ENCODE measurements at places on chromosomes 13 and 19.

GRCh38 chr19:18437491-18438330, at the start of gene ISYNA1:
TSS of gene ISYNA1 (minus strand) at chr19:18438133. CDS start at chr19:18437979, 154 bp downstream.
- DNase-seq = peak; percentile 15

DNA sequence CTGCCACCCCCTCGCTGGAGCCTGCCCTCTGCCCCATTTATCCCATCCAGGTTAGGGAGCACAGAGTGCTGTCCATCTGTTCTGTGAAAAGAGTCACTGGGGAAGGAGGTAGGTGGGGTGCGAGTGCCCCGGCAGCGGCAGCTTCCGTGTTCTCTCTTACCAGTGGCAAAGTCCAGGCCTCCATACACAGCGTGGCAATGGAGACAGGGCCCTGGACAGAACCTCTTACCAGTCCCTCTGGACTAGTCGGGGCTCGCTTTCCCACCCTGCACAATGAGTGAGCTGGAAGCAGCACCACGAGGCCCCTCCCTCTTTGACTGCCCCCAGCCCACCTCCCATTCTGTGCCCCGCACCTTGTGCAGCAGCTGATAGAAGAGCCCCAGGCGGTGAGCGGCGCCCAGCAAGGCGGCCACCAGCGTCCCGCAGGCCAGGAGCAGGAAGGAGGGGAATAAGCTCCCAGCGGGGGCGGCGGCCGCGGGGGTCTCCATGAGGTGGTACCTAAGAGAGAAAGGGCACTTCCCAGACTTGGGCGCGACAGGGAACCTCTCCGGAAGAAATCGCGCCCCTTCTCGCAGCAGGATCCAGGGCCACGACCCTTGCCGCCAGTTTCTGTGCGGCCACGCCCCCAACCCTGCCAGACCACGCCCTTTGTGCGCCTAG, 17.5 kb downstream of the SYDE1 start:
- DNase-seq = no peak

DNA sequence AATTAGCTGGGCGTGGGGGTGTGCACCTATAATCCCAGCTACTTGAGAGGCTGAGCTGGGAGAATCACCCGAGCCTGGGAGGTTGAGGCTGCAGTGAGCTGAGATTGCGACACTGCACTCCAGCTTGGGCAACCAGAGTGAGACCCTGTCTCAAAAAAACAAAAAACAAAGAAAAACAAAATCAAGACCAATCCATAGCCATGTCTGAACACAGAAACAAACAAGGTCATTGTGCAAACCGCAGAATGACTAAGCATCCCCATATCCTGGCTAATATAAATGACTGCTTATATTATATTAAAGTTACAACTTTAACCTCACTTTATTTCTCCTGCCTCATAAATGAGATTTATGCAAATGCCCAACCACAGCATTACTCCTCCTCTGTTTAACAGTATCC, 2.3 kb upstream of the LYPD3 start:
- DNase-seq = peak; percentile 46

GRCh38 chr13:112733112-112733511, 43.3 kb downstream of the ATP11A start:
- DNase-seq = no peak

- no peak for DNase-seq
Measured at GRCh38 chr13:52454459-52454819, 839 bp upstream of the CKAP2 start.

GRCh38 chr19:10800488-10800887, 35.5 kb downstream of the TMED1 start:
- peak; percentile 58 for DNase-seq

DNA sequence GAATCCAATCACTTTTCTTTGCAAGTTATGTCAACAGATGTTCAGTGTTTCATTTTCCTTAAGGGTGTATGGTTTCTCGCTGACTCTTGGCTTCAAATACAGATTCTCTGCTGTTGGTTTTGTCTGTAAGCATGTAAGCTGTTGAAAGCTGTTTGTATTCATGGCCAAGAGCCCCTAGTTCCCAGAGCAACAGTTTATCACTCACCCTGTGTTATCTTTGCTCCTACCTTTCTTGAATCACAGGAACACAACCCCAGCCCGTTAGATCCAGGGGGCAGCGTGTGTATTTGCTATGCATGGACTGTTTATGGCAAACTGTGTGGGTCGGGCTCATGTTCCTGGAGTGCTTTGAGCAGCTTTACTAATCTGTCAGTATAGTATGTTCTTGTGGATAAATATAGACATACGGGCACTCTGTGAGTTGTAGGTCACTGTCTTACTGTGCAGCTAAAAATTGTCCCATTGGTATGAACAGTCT, 28.9 kb downstream of the FRY start:
- DNase-seq = no peak

GRCh38 chr13:65965501-65965900, 1264.6 kb downstream of the PCDH9 start:
- peak; percentile 72 for DNase-seq

DNA sequence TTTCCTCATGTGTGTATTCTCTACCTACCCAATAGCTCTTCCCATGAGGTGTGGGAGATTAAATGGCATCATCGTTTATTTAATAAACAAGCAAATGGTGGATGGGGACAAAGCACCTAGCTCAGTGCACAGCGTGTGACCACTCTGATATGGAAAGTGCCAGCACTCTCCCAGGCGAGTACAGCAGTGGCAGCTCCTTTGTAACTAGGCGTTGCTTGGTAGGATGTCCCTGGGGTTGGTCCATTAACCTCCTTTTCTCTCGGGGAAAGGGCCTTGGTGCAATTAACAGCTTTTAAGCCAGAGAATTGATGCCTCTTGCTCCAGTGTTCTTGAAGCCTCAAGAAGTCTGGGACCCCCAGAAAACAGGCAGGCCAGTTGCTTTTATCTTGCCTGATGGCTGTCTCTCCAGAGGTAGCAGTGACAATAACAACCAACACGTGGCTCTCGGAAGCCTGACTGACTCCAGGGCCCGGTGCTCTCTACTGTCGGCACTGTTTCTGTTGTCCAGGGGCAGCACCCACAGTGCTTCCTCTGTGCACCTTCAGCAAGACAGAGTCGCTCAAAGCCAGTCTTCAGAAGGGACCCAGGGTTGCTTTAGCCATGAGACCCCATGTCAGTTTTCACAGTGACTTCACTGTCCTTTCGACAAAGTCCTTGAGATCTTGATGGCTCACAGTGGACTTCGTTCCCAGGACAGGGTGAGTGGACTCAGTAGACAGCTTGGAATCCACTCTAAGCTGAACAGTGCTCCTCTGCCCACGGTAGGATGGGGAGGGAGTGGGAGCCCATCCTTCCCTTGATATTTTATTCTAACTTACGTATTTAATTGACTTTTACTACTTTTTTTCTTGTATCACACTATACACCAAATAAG, 33.9 kb upstream of the NPAS1 start:
- DNase-seq = no peak

DNA sequence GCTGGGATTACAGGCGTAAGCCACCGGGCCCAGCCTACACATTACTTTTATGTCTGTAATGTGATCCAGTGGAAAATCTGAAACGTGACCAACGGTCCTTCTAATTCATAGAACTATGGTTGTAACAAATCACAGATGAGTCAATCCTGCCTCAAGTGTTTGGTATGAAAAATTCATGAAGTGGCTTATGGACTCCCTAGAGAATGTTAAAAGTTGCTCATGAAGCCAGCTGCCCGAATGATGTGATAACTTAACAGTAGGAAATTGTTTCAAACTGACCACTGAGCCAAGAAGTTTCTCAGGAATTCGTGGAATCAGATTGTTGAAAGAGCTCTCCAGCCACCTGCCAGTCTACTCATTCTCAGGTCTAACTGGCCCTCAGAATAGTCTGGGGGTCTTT, 59.4 kb upstream of the FARP1 start:
- peak; percentile 98 for DNase-seq

DNA sequence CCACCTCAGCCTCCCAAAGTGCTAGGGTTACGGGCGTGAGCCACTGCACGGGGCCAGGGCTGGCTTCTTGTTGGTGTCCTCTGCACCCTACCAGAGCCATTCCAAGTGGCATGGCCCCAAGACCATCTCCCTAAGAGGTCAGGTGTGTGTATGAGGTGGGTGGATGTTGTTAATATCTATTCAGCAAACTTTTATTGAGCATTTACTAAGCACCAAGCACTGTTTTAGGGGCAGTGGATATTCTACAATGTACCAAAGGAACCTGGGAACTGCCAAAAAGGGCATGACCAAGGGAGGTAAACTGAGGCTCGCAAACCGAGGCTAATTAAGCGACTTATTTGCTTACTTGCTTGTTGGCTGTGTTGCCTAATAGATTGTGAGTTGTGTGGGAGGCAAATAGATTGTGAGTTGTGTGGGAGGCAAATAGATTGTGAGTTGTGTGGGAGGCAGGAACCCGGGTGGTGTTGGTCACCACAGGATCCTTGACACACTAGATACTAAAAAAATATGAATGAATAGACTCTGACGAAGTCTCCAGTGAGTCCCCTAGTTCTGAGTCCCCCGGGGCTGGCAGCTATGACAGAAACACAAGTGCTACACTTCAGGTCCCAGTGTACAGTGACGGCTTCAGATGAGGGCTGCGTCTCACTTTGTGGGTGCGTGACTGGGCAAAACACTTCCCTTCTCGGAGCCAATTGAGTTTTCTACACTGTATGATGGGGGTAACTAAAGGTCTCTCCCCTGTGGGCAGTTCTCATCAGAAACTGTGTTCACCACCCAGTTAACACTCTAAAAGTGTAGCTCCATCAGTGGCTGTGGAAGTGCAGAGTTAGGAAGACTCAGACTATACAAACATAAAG, 5.0 kb upstream of the BICRA start:
- no peak for DNase-seq

GRCh38 chr19:5785423-5785822, 877 bp upstream of the PRR22 start:
- DNase-seq = no peak

GRCh38 chr19:28530406-28531035, 682.4 kb downstream of the UQCRFS1 start:
- no peak for DNase-seq

DNA sequence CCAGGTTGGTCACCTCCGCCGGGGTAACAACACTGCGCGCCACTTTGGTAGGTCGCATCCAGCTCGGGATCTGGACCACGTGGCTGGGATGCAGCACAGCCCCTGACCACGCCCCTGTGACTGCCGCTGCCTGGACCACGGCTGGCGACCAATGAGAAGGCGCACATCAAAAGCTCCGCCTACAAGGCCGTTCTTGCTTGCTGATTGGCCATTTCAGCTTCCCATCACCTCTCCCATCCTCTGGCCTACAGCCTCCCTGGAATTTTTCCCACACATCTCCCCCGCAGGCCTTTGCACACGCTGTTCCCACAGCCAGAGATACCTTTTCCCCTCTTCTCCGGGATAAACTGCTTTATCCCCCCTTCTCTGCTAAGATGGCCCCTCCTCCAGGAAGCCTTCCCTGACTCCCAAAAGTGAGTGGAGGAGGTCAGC, 12.5 kb upstream of the MAP1S start:
- peak; percentile 66 for DNase-seq

DNA sequence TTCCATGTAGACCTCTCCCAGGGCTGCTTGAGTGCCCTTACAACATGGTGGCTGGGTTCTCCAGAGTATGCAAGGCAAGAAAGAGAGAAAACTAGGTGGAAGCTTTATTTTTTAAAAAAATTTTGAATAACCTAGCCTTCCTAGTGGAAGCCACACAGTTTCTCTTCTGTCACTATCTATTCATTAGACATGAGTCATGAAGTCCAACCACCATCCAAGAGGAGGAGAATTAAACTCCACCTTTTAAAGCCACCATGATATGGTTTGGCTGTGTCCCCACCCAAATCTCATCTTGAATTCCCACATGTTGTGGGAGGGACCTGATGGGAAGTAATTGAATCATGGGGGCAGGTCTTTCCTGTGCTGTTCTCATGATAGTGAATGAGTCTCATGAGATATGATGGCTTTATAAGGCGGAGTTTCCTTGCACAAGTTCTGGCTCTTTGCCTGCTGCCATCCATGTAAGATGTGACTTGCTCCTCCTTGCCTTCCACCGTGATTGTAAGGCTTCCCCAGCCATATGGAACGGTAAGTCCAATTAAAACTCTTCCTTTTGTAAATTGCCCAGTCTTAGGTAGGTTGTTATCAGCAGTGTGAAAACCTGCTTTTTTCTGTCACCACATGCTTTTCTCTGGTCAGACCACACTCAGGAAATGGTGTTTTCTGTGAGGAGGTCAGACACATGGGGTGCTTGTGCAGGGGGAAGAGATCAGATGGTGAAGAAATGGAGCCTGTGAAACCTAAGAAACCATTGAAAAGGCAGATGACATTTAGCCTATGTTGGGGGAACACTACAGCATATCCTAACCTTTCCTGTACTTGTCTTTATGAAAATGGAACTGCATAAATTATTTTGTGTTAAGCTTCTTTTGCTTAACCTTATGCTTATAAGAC, 57.7 kb downstream of the ANKRD10 start:
- DNase-seq = peak; percentile 11

- DNase-seq = peak; percentile 53
Measured at GRCh38 chr19:8571006-8571411, 6.2 kb downstream of the MYO1F start.

DNA sequence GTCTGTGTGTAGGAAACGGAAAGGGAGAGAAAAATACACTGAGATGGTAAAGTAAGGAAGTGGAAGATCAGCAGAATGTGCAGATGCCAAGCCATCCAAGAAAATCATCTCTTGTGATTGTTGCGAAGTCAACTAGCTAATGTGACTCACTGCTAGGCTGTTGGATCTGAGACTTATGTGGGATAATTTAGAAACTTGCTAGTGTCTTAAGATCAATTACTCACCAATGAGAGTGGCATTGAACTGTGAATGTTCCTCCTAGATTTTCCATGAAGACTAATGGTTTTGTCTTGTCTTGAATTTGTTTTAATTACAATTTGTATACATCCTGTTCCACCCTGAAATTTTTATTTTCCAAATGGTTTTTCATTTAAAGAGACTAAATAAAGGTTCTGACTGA, 771.6 kb downstream of the EFNB2 start:
- no peak for DNase-seq

- DNase-seq = no peak
Measured at GRCh38 chr13:39509616-39510315, 93.2 kb downstream of the LHFPL6 start.

GRCh38 chr19:926589-927350, 935 bp downstream of the ARID3A start:
- DNase-seq = peak; percentile 61

DNA sequence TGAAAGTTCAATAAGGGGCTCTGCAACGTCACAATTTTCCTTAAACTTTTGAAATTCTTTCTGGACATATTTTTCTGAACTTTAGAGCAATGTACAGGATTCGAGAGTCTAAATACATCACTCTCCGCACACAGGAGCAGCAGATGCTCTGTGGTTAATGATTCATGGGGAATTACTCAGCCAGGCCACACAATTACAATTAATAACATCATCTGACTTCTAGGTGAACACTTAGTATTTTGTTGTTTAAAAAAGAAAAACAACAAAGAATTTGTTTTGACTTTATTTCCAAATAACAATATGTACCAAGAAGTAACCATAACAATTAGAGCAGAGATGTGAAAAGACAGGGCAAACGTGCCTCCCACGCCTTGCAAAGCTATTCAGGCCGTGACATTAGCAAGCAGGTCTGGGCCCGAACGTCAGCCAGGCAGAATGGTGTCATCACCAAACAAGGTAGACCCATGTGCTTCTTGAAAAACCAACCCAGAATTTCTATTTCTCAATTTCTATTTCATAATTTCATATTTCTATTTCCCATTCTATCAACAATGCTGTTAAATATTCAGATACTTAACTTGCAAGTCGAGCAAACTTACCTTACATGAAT, 236.3 kb downstream of the COL4A1 start:
- peak; percentile 53 for DNase-seq
